ENCODE measurements at places on chromosomes 16 and 17.

DNA sequence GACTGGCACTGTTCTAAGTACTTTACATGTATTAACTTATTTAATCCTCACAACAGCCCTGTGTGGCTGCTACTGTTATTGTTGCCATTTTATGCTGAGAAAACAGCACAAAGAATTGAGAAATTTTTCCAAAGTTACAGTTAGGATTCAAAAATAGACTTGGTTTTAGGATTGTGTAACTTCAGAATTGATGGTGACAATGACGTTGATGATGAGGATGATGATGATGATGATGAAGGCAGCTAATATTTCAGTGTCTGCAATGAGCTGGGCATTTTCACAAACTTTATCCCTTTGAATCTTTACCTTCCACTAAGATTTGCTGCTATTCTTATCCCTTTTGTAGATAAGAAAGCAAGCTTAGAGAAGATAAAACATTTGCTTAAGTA, 22.1 kb downstream of the PRKCB start:
- no peak for DNase-seq

- peak; percentile 60 for DNase-seq
Observed at GRCh38 chr17:66317629-66318028, 15.2 kb downstream of the PRKCA start.

DNA sequence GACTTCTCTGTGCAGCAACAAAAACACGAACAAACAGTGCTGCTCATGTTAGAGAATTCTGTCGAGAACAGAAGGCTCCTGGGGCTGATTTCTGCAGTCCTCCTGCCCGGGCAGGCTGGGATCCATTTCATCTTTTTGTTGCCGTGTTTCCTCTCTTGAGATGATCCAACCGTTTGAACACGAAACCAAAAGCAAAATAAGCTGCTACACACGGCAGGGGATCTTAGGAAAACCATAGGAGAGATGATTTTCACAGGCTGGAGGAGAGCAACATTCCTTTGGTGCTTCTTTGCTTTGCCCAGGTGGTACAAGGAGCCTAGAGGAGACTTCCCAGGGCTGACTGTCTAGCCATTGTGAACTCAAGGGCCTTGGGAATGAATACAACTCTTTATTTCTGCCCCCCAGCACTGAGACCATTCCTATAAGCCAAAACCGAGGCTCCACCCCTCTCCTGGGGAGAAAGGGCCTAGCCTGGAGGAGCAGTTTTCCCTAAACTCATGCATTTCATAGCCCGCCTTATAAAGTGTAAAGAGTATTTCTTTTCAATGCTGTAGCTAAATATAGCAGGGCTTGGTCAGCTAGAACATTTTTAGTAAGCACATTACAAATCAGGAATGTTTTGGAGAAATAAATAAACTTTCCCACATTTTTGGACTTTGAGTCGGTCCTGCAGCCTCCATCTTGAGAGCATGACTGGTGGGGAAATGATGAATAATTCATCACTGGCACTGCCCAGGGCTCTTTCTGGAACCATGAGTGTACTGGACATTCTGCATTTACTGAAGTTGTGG, 7.7 kb downstream of the FOXL1 start:
- peak; percentile 81 for DNase-seq

DNA sequence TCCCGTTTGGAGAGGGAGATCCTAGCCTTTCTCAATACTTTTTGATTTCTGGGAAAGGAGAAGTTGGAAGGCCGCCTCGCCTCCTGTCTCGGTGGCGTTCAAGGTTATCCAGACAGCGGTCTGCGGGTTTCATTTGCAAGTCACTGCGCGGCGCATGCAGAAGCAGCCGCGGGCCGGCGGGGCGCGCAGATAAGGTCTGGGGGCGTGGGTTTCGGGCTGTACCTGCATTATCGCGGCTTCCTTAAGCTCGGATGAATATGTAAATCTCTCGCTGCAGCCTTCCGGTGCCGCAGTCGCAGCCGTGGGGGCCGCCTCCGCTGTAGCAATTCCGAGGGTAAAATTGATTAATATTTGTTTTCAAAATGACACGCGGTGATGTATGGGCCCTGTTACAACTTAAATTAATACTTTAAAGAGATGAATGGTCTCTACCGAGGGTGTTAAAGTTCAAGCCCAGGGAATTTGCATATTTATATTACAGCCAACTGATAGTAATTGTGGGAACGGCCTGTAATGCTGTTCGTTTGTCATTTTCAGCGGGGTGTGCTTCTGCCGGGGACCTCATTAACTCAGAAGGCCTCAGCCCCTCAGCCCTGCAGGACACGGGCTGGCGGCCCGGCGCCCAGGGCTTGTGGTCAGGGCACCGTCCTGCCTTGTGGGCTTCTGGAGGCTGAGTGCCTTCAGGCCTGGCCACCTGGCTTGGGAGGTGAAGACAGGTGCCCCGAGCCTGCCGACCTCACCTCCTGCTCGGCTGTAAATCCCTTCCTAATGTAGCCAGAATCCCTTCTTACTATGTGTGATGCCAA, 99.4 kb downstream of the CYLD start:
- DNase-seq = no peak

DNA sequence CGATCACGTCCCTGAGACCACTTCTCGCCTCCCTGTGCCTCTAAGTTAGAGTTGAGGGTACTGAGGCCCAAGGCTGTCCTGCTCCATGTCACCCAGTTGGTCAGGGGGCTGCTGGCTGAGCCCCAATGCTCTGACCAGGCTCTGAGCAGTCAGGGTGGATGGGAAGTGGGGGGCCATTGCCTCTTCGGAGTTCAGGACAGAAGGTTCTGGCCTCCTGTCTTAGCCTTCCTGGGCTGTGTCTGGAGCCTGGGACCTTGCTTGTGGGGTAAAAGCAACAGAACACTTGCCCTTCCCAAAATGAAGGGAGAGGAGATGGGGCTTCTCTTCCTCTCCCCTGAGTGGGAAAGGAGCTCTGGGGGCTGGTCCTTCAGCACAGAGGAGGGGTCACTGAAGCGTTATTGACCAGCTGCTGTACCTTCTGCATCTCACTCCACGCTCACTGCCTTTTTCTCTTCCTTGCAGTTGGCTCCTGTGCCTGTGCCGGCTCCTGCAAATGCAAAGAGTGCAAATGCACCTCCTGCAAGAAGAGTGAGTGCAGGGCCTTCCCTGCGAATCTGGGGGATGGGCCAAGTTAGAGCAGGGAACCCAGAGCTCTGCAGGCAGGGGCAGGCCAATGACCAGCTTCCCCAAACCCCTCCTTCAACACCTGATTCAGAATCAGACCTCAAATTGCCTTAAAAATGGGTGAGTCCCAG, 580 bp downstream of the MT1X start:
- no peak for DNase-seq

DNA sequence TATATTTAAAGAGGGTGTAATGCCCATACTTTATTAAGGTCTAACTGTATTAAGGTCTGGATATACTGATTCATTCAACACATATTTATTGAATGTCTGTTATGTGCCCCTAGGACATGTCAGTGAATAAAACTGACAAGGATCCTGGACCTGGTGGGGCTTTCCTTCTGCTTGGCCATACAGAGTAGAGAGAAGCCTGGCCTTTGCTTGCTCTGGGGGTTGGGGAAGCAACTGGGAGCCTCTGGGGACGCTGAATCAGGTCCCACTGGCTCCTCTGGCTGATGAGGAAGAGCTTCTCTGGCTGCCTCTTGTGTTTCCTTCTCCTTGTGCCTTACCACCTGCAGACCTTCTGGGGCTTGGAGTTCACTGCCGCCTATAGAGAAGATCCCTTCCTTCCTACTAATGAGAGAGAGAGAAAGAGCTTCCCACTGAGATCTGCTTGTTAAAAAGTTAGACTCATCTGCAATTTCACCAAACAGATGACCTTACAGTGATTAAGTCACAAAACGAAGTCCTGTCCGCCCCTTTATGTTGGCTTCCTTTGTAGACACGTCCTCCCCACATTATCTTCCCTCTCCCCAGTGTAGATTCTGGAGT, 49.7 kb downstream of the MSI2 start:
- peak; percentile 23 for DNase-seq

GRCh38 chr17:63041722-63042121, 75.7 kb downstream of the TANC2 start:
- DNase-seq = no peak

GRCh38 chr17:79484600-79485418, 126.0 kb downstream of the RBFOX3 start:
- DNase-seq = no peak

GRCh38 chr16:67933805-67934204, 2.1 kb upstream of the CTRL start:
- no peak for DNase-seq

DNA sequence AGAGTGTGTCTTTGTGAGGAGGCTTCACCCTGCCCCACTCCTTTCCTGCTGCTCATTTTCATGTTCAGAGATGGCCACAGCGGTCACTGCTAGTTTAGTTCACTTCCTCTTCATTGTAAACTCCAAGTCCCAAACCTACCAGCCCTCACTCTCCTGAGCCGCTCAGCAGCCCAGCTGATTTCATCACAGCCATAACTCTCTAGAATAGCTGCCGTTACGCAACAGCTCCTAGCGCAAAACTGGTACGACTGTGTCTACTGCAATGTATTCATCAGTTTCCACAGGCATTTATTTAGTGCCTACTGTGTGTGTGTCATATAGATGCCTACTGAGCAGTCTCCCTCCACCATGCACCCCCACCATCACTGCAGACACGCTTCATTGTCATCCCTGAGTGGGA, 233.5 kb upstream of the RPL38 start:
- no peak for DNase-seq

DNA sequence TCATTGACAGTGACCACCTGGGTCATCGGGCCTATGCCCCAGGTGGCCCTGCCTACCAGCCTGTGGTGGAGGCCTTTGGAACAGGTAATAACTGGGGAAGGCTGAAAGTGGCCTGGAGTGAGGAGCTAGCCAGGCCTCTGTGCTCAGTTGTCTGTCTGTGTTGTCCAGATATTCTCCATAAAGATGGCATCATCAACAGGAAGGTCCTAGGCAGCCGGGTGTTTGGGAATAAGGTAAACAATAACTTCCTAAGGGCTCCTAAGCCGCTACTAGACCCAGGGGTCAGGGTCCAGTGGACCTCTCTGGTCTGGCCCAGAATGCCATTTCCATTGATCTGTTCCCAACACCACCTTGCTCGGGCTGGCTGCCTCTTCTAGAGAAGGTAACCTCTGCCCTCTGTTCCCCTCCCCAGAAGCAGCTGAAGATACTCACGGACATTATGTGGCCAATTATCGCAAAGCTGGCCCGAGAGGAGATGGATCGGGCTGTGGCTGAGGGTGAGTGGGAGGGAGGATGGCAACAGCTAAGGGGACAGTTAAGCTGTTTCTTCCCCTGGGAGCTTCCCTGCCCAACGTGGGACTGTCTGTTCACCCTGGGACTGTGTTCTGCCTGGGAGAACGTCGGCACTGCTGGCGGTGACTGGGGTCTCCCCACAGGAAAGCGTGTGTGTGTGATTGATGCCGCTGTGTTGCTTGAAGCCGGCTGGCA, 1.9 kb upstream of the MLX start:
- DNase-seq = no peak

- no peak for DNase-seq
Observed at GRCh38 chr17:37274461-37274860, 101.3 kb upstream of the C17orf78 start.

DNA sequence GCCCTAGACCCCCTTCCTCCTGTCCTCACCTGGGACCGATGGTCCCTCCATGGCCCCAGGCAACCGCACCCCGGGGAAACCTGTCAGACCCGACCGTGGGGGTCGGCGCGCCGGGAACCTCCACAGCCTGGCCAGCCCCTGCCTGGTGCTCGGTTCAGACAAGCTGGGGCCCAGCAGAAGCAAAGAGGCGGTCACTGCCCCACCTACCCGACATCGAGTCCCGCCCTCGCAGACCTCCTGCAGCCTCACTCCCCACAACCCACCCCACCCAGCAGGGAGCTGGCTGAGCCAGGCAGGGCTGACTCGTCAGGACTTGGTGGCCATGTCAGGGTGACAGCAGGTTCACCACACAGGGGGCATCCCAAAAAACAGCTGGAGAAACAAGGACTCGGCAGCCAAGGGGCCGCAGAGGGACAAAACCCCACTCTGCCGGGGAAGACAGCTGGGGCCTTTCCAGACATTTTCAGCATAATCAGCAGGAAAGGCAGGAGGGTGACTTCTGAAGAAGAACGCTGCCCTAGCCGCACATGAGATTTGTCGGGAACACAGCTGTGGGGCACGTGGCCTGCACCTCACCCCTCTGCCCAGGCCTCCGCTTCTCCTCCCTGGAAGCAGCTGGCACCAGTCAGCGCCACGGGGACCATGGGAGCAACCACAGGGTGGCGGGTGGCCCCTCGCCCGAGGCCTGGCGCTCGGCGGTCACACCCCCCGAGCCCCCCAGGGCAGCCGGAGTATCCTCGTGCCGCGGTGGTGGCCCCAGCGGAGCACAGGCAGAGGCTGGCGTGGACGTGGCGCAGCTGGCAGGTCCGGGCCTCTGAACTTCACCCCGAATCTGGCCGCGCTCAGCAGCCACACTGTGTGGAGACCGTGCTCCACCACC, 22.9 kb downstream of the GNPTG start:
- no peak for DNase-seq

DNA sequence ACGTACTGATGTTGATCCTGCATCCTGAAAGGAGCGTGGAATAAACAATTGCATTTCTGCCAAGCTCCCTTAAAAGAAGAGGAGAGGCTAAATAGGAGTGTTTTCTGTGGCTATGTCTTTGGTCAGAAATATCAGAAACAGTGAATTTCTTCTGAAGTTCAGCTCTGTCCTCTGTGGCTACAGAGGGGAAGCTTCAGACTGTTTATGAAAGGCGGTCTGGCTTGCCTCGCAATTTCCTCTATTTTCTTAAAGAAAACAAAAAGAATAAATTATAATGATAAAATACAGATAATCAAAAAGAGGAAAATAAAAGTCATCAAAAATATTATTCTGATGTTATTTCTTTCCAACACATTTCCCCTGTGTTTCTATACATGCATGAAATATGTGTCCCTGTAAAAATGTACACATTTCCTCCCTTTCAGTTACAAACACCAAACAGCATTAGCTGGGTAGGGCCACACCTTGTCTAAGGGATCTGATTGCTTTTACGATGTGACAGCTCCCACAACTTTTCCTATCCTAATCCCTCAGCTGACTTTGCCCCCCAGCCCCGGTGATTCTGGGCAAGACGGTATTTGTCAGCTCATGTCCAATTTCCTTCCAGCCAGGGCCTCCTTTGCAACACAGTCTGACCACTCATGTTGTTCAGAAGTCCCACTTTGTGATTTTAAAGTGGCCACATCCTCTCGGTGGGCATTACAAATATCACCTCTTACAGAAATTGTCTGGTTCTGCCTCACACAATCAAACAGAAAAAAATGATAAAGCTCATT, 439.0 kb downstream of the HS3ST3B1 start:
- DNase-seq = no peak

GRCh38 chr17:34366010-34366409, 3.0 kb upstream of the CCL1 start:
- no peak for DNase-seq

- no peak for DNase-seq
Observed at GRCh38 chr16:27492588-27492979, 57.1 kb downstream of the GTF3C1 start.

- DNase-seq = peak; percentile 93
Observed at GRCh38 chr17:81514739-81515529, 2.3 kb upstream of the ACTG1 start.

- DNase-seq = no peak
Observed at GRCh38 chr17:4407851-4408250, 25.9 kb upstream of the SPNS3 start.
